Germinal center (tissue), 1 donor: ENCODE measurements at places on chromosomes 5 and 9.
A peak's percentile ranks its signal among the peaks of the same experiment; 100 is the strongest.

GRCh38 chr5:179237770-179238627 is 107.3 kb downstream of the ADAMTS2 start:
- DNase-seq, result no peak

DNA sequence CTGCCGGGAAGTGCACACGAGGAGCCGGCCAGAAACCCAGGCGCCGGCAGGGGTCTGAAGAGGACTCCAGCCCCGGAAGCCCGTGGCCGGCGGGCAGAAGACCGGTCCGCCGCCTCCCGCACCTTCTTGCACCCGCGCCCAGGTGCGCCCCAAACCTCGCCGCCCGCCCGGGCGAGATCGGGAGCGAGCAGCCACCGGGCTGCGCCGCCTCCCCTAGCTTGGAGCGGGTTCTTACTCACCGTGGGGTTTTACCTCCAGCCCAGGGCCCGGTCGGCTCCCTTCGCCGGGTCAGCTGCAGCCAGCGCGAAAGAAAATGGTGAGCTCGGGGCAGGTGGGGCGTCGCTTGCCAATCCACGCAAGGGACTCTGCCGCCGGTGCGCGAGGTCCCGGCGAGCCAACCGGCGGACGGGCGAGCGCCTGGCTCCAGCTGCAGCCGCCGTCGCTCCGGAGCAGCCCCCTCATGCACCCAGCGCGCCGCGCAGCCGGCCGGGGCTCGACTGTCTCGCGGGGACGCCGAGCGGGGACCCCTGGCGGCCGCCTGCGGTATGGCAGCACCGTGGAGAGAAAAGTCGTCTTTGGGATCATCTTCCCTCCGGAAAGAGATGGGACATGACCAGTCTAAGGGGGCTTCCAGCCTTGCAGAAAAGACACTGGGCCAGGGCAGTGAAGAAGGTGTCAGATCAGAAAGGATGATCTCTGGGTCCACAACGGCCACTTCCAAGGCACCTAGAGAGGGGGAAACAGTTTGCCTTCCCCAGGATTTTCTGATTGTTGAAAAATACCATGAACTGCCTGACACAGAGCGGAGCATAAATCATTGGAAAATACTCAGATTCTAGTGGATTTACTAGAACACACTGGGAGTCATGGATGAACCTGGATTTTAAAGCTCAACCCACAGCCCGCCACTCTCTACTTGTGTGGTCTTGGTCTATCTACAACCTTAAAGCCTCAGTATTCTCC is at the start of gene MOB3B:
TSS of gene MOB3B (minus strand) at position 499 of the 963 bp plus-strand sequence. CDS start 74,264 bp downstream, outside the sequence.
- peak; percentile 86 for DNase-seq

DNA sequence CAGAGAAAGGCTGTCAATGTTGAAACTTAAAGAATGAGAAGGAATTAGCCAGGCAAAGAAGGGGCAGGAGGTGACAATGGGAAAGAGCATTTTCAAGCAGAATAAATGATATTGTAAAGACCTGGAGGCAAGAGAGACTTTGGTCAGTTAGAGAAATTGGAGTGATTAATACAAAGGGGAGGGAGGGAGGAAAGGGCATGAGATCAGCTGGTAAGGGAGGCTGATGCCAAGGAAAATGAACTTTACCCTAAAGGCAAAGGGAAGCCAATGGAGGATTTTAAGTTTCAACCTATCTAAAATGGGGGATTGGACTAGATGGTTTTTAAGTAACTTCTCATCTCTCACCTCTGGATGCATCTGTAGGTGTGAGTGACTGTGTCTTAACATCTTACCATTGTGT is 23.3 kb downstream of the C5 start:
- no peak for DNase-seq

GRCh38 chr9:1460143-1460769 is 410.1 kb downstream of the DMRT2 start:
- peak; percentile 13 for DNase-seq

DNA sequence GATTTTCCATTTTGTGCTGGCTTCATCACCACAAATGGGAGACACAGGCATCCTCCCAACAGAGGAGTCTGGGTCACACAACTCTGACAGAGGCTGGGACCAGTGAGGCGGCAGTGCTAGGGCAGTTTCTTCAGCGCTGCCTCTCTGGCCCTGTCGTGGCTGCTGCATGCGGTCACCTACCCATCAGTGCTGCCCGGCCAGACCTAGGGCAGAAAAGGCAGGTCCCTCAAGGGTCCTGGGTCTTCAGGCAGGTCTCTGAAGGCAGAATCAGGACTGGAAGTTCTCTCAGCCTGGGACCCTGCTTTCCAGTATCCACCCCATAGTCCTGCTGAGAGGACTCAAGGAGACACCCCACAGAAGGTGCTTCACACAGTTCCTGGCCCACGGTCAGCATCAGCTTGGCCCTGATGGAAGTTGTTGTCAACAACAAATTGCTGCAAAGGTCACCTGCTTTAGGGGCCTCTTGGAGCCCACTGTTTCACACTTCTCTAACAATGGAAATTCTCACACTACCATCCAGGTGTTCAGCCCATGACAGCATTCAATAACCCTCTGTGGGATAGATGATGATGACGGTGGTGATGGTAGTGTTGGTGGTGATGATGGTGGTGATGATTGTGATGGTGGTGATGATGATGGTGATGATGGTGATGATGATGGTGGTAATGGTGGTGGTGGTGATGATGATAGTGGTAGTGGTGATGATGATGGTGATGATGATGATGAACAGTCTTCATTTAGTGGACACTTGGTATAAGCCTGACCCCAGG is 146.4 kb upstream of the PPP1R26 start:
- no peak for DNase-seq

- DNase-seq, result no peak
These were observed 293.6 kb upstream of the TNC start for GRCh38 chr9:115411516-115411915.

DNA sequence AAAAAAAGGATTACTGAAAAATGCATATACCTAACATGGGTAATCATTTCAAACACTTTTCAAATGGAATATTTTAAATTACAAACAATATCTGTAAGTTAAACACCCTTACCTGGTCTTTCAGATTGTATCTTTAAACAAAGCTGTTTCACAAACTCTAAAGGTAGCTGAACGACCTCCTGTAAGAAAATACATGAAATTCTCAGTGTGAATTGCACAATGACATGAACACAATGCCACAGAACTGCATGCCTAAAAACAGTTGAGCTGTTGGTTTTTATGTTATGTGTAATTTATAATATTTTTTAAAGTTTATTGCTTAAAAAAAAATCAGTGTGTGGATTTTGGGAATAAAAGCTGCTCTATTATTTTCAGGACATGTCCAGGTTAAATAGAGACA is 17.5 kb downstream of the IPPK start:
- no peak for DNase-seq
